NCI-H2081 (cell line): ENCODE measurements at places on chromosomes 5 and 9.

- DNase-seq, result no peak
These were observed 17.4 kb downstream of the UBTD2 start for GRCh38 chr5:172266071-172266675.

DNA sequence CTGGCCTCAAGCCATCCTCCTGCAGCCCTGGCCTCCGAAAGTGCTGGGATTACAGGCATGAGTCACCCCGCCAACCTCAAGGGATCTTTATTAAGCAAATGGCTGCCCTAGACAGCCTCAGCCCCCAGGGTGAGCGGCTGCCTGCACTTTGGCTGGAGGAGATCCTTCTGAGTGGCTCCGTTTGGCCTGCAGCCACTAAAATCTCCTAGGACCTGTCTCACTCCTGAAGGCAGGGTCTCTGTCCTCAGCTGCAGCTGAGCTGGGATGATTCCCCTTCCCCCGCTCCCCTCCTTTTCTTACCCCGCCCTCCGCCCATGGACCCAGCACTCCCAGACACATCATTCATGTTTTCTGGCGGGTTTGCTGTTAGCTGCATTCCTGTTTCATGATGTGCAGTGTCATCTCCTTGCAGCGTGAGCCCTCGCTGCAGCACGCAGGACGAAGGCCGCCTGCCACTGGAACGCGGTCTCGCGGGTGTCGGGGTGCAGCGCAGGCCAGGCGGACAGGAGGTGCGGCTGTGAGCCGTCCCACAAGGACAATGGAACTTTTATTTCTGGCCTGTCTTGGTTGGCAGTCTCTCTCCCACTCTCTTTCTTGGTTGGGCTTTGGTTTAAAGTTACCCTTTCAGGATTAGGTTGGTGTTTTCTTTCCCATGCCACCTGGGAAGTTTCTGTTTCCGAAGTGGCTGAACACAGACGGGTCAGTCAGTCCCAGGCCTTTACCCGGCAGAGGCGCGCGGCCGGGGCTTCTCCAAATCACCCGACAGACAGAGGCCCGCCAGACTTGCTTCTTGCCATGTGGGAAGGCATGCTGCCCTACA is 137.1 kb downstream of the FOXD1 start:
- DNase-seq, result no peak

DNA sequence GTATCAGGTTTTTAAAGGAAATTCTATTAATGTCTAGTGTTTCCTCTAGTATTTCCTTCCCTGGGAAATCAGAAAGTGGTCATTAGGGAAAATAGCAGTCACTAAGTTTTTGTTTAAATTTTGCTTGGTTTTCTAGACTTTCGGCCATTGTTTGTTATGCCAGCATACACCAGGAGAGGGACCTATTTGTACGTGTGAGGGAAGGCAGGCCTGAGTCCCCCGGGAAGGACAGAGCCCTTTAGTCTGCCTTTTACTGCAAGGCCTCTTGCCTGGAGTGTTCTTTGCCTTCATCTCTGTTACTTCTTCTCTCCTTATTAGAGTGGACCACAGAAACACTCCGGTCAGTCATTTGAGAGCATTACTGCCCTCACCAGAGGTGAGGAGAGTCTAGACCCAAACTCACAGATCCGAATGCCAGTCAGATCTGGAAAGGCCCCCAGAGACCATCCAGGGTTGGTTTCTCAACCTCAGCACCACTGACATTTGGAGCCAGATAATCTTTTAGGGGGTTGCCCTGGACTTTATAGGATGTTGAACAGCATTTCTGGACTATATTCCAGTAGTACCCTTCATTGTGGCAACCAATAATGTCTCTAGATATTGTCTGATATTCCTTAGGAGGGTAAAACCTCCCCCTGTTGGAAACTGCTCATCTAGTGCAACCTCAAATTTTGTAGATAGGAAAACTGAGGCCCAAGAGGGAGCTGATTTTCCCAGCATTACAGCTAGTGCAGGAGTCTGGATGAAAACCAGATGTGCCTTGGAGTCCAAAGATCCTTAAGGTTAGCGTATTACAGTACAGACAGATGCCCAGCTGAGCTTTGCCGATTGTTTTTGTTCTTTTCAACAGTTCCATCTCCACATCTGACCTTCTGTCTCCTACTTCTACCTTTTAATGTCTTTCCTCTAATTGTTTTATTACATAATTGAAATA is 93.0 kb upstream of the NIPAL4 start:
- DNase-seq, result no peak

- DNase-seq, result no peak
These were observed 20.1 kb upstream of the HSPA9 start for GRCh38 chr5:138595180-138595795.

- no peak for DNase-seq
These were observed 134.5 kb upstream of the FSTL4 start for GRCh38 chr5:133746834-133747233.

DNA sequence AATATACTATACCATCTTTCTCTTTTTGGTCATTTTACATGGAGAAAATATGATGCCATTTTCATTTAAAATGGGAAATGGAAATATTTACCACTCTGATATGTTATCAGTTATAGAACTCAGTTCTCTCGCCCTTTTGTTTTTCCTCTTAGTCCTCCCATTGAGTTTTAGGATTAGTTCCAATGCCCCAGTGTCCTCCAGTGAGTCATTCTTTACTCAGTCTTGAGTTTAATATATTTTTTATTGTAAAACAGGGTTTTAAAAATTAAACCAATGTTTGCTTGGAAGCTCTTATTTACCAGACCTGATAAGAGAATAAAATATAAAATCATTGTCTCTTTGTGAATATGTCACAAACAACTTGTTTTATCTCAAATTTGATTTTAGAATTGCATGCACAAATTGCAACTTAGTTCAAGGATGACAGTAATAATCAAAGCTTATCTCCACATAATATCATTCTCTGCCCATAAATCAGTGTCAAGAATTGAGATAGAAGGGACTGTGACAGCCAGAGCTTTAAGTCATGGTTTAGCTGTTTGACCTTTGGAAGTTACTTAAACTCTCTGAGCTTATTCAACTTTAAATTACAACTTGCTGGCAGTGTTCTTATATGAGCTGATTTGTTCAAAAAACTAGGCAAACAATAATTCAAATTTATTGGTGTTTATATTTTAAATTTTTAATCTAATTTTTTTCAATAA is 166.4 kb downstream of the PAM start:
- DNase-seq, result no peak

- DNase-seq, result no peak
These were observed 64.4 kb downstream of the GRAMD2B start for GRCh38 chr5:126487596-126487995.

DNA sequence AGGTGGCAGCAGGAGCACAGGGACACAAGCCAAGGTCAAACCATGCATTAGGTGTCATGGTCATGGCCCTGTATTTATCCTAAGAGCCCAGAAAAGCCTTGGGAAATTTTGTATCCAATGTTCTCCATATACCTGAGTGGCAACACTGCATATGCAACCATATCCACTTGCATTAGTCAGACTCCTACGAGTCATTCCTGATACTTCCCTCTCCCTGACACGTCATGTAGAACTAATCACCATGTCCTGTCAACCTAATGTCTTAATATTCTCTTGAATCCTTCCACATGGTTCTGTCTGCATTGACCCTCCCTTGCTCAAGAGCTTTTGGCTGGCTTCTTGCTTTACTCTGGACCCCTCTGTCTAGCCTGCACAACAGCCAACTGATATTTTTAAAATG is 9.4 kb downstream of the SCGB3A2 start:
- no peak for DNase-seq

DNA sequence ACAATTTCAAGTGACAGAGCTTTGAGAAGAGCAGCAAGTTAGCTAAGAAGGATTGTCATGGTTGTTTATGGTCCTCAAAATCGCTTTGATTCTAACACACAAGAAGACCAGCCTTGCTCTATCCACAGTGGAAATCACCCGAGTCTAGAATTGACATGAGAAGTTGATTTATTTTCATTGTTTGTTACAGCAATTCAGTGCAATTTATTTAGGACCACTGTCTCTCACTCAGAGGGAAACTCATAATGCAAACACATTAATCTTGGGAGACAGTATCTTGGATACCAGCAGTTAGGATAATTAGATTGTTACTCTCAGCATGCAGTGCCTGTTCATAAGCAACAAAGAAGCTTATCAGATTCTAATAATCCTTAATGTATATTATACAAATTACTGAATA is 498.9 kb downstream of the NTRK2 start:
- DNase-seq, result no peak

GRCh38 chr5:37132646-37133045 is 116.5 kb downstream of the CPLANE1 start:
- DNase-seq, result no peak

DNA sequence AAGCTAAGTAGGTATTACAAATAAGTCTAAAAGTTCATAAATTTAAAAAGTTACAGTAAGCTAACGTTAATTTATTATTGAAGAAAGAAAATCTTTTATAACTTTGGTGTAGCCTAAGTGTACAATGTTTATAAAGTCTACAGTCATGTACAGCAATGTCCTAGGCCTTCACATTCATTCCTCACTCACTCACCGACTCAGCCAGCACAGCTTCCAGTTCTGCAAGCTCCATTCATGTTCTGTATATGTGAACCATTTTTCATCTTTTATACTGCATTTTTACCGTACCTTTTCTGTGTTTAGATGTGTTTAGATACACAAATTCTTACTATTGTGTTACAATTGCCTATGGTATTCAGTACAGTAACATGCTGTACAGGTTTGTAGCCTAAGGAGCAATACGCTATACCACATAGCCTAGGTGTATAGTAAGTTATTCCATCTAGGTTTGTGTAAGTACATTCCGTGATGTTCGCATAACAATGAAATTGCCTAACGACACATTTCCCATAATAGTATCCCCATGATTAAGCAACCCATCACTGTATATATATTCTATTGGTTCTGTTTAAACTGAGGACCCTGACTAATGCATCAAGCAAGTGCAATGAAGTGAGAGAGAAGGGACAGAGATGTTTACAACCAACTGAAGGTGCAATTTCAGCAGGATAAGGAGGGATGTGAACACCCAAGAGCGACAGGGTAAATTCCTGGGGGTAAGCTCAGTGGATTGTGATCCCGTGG is 88.9 kb upstream of the TRIO start:
- DNase-seq, result no peak

GRCh38 chr9:134407121-134407779 is 81.0 kb downstream of the RXRA start:
- peak; percentile 59 for DNase-seq

DNA sequence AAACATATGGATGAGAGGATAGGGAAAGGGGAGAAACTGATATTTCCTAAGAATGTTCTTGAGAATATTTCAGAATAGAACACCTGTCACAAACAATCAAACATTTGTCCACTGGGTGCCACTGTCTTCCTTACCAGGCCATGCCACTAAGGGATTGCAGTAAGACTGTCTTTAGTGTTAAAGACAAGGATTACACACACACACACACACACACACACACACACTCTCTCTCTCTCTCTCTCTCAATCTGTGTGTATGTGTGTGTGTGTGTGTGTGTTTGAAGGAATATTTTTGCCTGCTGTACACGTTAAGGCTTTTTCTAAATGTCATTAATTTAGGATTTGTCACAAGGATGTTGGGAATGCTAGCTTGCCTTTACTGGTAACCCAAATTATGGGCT is 54.4 kb downstream of the CCDC192 start:
- peak; percentile 7 for DNase-seq

GRCh38 chr5:138148811-138149210 is 9.6 kb upstream of the NME5 start:
- no peak for DNase-seq

GRCh38 chr5:132104556-132104955 is 31.0 kb downstream of the CSF2 start:
- no peak for DNase-seq

DNA sequence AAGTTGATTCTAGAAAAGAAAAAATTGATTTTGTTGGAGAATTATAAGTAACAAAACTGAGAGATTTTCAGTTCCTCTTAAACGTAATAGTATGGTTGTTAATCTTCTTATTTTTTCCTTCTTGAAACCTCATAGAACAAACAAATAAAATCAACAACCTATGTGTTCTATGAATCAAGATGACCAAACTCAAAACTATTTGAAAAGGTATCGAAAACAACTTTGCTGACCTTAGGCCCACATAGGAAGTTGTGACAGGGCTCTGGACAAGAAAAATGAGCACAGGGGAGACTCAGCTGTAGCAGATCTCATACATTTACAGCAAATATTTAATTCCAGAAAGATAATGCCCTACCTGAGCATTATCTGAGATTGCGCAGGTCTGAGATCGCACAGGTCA is 169.4 kb upstream of the CCNH start:
- DNase-seq, result no peak

- DNase-seq, result no peak
These were observed 35.8 kb downstream of the PJA2 start for GRCh38 chr5:109373932-109374331.
